Upper lobe of right lung (tissue), 1 donor: ENCODE measurements at places on chromosomes 1 and 21.
A peak's percentile ranks its signal among the peaks of the same experiment; 100 is the strongest.

DNA sequence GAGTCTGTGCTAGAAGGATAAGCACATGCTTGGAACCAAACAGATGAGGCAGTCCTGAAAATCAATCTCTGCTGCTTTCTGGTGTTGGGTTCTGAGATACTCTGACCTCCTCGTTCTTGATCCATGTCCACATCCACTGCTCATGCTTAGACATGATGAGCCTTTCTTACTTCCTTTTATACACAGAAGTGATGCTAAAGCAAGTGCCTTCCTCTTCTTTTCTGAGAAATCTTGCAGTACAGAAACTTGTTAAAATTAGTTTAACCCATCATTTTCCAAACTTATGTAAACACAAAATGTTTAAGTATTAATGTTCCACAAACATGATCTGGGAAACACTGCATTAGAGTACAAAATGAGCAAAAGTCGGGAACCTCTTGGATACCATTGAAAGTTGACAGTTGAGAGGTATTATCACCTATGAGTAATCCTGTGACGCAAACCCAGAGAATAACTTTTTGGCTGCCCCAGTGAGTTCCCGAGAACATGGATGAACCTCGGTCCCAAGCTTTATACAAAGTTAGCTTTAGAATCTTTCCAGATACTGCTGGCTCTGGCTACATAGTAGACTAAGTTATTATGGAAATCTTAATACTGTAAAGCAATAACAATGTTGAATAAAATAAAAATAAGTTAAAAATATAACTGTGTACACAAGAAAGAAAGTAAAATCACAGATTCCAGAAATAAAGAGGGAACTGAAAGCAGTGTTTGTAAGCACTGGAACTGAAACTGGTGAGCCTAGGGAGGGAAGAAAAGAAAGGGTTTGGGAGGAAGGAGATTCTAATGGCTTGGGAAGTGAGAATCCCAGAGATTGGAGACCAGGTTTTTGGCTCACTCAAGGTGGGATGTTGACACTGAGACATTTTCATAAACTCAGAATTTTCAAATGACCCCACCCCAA lies 429.3 kb upstream of the RUNX1 start:
- no peak for DNase-seq

- no peak for DNase-seq
Measured at GRCh38 chr1:109069294-109069693, 6.5 kb downstream of the TAF13 start.

DNA sequence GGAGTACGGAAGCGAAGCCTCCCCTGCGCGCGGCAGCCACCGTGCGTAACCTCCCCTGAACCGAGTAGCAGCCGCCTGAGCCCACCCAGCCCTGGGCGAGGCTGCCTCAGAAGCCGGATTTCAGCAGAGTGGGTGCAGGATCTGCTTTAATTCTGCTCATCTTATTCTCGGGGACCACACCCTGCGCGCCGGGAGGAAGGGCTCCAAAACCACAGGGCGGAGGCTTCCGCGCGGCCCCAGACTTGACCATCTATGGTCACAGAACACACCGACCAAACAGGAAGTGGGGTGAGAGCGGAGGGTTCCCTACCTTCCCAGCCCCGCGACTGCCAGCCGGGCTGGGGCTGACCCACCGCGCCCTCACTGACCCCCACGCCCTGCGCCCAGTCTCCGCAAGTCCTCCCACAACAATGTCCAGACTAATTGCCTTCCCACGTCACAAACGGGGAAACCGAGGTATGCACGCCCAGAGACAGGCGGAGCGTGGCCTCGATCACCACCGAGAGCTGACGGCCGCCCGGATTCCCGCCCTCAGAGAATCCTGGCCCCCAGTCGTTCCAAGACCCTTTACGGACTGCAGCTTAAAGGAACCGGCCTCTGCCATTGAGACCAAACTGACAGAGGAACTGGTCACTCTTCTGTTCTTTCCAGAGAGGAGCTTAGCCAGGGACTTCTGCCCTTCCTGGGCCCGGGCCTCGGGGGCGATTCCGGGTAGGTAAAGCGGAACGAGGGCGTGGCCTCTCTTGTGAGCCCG lies 595 bp upstream of the CAP1 start:
- peak; percentile 95 for DNase-seq

DNA sequence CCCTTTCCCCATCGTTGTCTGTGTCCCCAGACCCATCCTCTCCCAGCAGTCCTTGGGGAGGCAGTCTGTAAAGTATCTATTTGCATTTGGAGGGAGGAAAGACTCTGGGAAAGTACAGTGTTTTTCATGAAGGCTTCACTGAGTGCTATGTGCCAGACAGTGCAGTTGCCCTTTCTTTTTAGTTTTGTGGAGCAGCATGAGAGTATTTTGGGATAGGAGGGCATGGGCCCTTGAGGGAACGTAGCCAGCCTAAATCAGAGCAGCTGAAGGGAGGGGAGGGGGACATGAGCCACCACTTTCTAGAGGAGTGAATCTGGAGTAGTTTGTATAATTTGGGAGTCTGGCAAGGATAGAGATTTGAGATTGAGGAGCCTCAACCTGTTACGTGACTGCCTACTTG lies 404.0 kb upstream of the KAZN start:
- no peak for DNase-seq

DNA sequence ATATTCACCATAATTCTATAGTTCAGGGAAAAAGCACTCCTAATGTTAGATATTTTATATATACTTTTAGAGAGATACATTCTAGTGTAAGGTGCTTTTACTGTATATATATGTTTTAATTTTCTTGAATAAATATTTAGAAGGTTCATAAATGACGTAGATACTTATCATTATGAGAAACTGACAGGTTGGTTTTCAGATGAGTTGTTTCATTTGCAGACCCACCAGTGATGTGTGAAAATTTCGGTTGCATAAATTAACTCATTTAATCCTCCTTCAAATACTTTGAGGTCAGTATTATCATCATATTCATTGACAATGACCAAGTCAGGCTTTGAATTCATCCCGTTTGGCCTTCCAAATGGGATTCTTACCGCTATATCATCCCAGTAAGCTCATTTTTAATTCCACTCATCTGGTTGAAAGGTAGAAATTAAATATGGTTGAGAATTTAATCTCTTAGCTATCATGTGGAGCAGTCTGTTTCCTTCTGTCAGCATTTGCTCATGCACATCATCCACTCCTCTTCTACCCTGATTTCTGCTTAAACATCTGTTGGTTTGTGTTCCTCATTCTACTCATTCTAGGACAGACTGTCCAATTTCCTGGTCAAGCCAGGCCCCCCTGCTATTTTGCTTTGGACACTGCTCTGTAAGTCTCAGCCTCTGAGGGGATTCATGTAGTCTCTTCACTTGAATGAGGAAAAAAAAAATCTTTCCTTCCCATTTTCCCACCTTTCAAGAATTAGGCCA lies 1156.6 kb downstream of the PLA2G4A start:
- no peak for DNase-seq

DNA sequence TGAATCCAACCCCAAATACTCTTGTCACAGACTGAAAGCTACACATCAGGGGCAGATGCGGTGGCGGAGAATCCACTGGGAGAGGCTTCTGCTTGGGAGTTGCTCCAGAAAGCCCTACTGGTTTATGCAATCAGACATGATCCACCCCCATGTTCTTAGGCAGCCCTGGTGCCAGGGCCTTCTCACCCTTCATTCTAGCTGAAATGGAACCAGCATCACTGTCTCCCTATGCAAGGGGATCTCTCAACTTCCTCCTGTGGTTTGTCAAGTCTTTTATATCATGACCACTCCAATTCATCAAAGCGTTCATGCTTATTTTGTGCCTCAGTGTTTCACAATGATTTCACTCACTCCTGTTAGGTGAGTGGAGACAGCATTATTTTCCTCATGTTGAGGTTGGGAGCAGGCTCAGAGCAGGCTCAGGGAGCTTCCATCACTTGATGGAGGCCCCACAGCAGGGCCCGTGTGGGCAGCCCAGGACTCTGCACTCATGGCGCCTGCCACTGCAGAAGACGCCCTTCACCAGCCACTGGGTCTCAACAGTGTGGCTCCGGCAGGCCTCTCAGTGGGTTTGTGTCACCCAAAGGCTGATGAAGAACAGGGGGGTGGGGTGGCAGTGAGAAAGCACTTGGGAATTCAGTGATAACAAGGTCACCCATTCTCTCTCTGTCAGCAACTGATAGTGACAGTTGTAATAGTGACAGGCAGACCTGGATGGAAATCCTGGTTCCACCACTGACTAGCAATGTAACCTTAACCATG lies 67.1 kb downstream of the CD58 start:
- no peak for DNase-seq
